DMS53 (cell line): ENCODE measurements at places on chromosomes 13 and 19.
A peak's percentile ranks its signal among the peaks of the same experiment; 100 is the strongest.

DNA sequence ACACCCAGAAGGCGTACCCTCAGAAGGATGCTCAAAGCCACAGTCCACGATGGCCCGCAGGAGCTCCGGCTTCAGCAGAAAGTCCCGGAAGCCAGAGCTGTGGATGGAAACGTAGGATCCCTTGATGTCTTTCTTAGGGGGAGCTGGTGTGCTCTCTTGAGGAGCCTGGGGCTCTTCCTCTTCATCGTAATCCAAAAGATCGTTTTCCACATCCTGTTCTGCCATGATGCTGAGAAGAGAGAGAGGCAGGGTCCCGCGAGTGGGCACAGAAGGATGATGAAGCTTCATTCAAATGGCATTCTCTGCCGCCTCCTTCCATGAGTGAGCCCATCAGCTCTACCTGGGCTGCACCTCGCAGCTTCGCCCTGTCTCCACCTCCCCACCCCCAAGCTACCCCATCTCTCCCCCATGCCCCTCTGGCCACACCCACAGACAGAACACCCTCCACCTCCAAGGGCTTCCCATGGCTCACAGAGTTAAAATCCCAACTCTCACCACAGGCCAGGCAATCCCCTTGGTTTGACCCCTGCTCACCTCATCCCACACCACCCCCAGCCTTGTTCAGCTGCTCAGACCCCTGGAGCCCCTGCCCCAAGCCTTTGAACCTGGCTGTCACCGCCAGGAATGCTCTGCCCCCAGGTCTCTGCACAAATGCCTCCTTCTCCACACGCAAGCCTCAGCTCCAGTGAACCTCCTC, 6.0 kb downstream of the DDX39A start:
- no peak for DNase-seq

- DNase-seq = no peak
Observed at GRCh38 chr19:33447336-33448158, 74.0 kb downstream of the CEBPG start.

- no peak for DNase-seq
Observed at GRCh38 chr13:33112766-33113165, 96.5 kb downstream of the KL start.

DNA sequence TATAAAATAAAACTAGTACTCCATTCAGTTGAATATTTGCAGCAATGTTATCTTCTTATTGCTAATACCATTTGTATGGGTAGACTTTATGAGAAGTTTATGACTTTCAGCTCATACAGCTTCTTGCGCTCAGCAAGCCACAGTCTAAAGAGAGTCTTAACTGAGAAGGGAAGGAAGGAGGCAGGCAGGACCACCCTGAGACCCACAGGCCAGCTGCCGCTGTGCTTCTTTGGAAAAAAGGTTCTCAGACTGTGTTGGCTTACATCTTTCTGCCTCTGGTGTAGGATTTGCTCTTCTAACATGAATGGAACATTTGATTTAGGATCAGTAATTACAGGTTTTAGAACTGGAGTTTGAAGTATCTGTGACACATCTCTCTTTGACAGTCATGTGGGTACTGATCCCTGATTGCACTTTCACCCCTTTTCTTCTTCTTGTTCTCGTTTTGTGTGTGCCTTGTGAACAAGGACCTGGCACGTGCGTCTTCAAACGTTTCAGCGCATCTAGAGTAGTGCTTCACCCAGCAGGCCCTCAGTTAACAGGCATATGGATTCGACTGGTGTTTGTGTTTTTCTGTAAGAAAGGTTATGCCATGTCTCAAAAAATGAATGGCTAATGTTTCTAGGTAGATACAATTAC, 7.1 kb upstream of the GPR18 start:
- no peak for DNase-seq

DNA sequence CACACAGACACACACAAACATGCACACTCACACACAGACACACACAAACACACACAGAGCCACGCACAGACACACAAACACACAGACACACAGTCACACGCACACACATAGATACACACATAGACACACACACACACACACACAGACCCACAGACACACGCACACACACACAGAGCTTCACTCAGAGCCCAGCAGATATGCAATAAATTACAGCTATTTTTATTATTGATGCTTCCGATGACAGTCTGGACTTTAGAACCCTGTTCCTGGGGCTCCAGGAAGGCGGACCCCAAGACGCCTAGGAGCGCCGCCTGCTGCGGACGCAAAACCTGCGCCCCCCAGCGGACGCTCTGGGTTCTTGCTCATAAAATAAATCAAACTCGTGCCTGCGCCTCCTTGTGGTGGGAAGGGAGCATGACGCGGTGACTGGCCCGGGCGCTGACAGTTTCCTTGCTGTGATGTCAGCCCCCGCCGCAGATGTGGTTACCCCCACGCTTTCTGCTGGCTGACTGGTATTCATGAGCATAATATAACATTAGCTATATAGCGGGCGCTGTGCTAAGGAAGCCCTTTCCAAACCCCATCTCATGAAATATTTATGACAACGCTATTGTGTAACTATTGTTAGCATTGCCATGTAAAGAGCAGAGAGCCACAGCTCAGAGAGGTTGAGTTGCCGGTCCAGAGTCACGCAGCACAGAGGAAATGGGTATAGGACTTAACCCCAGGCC, 64.4 kb upstream of the TM9SF2 start:
- peak; percentile 74 for DNase-seq

- DNase-seq = no peak
Observed at GRCh38 chr19:33773704-33774624, 22.7 kb upstream of the KCTD15 start.

DNA sequence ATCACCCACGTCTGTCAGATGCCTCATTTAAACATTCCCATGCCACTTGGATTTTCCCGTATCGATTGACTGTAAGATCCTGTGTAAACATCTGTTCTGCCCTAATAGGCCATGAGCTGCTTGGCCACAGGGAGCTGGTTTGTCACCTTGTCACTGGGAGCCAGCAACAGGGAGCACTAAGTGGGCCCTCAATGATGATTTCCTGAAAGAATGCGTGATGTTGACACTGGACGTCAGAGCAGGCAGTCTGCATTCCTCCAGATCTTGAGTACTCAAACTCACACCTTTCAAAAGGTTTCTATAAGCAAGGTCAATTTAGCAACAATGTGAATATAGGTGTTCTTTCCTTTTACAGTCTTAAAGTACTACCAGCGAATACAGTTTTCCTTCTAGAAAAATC, 78.8 kb downstream of the TUBGCP3 start:
- DNase-seq = no peak

DNA sequence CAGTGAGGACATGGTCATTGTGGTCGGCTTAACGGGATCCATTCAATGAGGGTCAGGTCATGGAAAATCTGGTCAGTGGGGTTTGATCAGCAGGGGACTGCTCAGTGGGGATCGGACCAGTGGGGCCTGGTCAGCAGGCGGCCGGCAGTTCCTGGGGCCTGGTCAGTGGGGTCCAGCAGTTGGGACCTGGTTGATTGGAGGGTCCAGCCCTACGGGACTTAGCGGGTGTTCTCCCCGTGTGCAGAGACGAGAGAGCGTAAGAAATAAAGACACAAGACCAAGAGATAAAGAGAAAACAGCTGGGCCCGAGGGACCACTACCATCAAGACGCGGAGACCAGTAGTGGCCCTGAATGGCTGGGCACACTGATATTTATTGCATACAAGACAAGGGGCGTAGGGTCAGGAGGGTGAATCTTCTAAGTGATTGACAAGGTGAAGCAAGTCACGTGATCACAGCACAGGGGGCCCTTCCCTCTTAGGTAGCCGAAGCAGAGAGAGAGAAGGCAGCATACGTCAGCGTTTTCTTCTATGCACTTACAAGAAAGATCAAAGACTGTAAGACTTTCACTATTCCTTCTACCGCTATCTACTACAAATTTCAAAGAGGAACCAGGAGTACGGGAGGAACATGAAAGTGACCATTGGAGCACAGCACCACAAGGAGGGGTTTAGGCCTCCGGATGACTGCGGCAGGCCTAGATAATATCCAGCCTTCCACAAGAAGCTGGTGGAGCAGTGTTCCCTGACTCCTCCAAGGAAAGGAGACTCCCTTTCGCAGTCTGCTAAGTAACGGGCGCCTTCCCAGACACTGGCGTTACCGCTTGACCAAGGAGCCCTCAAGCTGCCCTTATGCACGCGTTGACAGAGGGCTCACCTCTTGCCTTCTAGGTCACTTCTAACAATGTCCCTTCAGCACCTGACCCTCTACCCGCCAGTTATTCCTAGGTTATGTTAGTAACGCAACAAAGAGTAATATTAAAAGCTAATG, 62.1 kb upstream of the TPM4 start:
- no peak for DNase-seq

GRCh38 chr13:49113526-49114286, 106.4 kb upstream of the MLNR start:
- DNase-seq = peak; percentile 12

- DNase-seq = no peak
Observed at GRCh38 chr19:43444531-43445287, 20.7 kb downstream of the LYPD3 start.

DNA sequence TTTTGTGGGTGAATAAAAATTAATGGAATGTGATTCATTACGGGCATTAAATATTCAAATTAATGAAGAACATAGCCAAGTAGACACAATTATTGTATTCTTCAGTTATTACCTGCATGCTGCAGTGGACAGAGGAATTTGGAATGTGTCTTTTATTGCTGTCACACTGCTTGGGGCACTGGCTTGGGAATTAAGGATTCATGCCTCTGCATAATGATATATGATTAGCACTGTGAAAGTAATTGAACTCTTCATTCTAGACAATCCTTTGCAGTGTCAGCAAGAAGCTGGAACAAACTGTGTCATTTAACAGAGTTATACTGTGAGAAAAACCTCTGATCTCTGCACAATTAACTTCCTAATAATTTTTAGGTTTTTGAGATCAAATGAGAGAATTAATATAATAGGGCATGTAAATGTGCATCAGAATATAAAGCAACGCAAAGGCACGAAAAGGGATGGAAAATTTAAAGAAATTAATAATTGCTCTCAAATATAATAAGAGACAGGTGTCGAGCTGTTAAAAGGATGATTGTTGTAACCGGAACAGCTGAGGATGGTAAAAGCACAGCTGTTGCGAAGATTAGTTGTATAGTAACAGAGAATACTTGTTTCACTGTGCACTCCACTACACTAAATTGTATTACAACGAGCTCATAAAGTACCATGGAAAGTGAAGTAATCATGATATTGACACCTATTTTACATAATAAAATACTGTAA, 235.1 kb upstream of the MIR17HG start:
- DNase-seq = no peak

DNA sequence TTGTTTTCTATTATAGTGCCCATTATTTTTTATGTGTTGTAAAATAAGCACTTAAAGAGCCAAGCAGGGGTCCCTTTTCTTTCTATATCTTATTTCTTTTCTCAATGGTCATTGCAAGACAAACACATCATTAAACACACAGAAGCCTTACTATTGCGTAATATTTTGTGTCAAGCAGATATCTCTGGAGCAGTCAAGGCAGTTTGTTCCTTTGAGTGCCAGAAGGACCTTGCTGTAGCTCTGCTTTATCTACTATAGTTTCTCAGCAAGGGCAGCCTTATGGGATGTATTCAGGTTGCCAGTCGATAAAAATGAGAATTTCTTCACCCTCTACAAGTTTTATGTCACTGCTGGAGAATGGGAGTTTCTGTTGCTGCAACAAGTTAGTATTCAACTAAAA, 319.3 kb downstream of the TDRD3 start:
- no peak for DNase-seq

DNA sequence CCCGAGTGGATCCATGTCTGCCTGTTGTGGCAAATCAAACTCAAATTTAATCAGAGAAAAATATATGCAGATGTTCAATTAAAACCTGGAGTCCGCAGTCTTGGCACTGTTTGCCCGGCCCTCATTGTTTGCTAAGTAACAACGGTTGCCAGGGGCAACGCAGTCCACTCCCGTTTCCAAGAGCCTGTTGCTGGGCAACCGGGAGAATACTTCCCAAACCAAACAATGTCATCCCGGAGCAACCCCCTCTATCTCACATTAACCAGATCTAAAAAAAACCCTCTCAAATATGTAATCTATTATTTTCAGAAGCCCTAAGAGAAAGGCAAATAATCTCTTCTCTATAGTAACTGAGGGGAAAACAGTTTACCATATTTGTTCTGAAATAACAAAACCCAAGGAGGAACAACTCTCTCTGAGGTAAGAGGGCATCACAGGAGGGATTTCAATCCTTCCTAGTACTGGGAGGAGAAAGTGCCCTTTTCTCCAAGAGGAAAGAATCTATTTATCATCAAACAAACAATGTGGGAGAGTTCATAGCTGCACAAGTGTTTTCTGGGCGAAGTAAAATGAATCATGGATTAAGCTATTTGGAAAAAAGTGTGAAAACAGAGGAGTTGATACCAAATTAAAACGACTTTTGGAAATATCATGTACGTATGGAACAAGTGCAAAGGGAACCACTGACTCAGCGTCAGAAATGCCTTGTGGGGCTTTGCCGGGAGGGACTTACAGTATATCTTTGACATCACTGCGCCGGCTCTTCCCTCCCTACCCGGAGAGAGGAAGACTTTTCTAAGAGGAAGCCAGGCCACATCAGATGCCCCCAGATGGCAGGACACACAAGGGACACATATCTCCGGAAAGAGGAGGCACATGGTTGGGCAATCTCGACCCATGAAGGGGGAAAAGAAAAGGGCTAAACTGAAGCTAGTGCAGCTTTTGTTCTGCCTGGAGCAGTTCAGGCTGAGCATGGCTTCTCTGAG, 43.3 kb downstream of the RFX2 start:
- DNase-seq = peak; percentile 99

- peak; percentile 27 for DNase-seq
Observed at GRCh38 chr19:23993440-23993839, 78.8 kb downstream of the ZNF726 start.

DNA sequence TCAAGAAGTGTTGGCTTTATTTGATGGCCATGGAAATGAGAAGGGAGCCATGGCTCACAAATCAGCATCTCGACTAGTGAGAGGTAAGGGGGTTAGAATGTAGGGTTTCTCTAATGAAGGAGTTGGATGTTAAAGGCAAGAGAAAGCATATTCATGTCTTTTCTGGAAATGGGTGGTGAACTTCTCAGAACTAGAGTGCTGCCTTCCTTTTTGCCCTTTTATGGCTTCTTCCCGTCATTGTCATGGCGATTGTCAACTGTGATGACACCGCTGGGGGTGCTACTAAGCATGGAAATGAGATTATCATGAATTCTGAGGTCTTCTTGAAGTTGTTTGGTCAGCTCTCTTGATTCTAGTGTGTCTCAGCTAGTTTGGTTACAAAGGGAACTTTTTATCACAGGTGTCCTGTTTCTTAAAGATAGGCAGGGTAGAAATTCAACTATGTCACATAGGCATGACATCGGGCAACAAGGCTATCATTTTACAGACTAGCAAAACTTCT, 180.4 kb downstream of the LIG4 start:
- DNase-seq = no peak

GRCh38 chr13:90950160-90950559, 397.3 kb upstream of the MIR17HG start:
- peak; percentile 51 for DNase-seq

- DNase-seq = no peak
Observed at GRCh38 chr19:1909761-1910080, 4.5 kb downstream of the ADAT3 start.
